Adrenal gland (tissue), 19 donors: ENCODE measurements at places on chromosomes 2 and 18. TPM values are rescaled to one million over a fixed set of nuclear protein-coding genes. Genes with fewer than 3 reads are reported as not detected.

DNA sequence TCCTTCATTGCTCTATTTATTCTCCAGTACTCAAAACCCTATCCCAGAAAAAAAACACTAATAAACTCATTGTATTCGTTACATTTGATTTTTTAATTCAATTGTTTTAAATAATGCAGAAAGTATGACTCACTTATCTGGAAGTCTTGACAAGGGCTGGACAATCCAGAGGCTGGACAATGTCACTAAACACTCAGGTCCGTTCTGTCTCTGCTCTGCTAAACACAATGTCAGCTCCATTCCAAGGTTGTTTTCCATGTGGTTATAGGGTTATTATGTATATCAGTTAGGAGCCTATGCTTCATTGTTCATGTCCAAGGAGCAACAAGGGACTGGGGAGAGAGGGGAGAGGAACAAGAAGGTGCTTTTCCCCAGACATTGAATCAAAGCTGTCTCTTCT lies 125.5 kb downstream of the IRS1 start:
- DNase-seq = no peak

PSMD1 gene
- 121 TPM for total RNA-seq

- no peak for DNase-seq
Observed at GRCh38 chr2:110865188-110865587, 132.8 kb downstream of the ACOXL start.

GRCh38 chr2:2056531-2056930 lies 274.5 kb downstream of the MYT1L start:
- DNase-seq = no peak

DNA sequence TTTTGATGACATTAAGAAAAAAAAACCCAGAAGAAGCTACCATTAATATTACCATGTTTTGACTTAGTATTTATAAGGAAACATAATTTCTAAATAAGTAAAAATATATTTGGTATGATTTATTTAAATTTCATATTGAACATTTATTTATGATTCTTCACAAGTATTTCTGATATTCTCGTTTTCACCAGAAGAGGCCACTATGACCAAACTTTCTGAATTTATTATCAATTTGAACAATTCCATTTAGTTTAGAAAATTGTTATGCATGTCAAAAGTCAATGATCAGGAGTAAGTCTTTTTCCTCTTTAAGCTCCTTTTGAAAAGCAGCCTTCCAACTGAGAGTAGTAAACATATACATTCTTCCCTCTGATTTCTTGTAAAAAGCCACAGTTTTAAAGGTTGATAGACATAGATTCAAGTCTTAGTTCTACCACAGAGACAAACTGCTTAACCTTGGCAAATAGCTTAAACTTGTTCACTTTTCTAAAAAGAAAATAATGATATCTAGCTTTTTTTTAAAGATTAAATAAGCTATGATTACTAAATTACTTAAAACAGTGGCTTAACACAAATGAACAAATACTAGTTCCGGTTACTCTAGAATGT lies 329.9 kb downstream of the TRIB2 start:
- no peak for DNase-seq
